ENCODE measurements at places on chromosomes 1 and 21.
A peak's percentile ranks its signal among the peaks of the same experiment; 100 is the strongest.

DNA sequence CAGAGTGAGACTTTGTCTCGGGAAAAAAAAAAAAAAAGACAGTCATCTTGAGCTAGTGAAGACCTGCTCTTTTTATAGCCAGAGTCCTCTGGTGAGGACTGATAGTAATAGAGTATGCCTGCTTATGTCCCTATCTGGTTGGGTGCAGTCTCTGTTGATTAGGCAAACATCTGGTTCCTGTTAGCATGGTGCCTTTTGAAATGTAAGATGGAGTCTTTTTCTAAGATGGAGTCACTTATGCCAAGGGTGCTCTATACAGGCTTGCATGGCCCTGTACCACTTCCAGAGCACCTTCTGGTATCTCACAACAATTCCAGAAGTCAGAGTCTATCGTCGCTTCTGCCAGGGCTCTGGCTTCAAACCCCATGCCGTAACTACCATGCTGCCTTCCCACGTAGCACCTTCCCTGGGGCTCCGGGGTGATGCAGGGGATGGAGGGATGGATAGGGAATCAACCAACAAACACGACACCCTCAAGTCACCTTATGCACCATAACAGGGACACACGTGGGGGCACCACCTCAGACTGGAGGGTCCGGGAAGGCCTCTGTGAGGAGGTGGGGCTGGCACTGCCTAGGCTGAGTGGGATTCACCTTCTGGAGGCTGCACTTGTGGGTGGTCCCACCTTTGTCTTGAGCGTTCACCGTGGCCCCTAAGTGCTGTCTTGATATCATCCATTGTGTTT lies 11.6 kb upstream of the PADI6 start:
- DNase-seq, result no peak

GRCh38 chr1:197156692-197157091 lies 10.2 kb upstream of the ASPM start:
- DNase-seq, result no peak

- DNase-seq, result no peak
Measured at GRCh38 chr1:201419256-201419655, 2.3 kb downstream of the TNNI1 start.

DNA sequence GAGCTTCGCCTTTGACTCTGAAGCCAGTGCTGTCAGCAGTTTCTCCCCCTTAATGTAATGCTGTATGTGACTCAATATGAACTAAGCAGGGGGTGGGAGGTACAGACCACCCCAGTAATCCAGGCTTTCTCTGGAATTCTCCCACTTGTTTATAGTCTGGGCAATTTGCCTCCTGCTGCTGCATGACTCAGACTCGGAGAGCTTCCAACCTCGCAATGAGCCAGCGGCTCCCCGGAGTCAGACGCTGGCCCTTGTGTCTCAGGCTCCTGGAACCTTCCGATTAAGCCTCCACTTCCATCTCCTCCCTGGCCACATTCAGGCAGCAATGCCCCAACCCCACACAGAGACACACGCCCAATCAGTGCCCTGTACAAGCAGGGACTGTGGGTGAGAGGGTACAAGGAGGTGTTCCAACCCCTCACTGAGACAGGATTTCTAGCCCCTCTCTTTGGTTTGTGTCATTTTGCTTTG lies 471.7 kb upstream of the VAMP3 start:
- DNase-seq, result no peak

GRCh38 chr1:27583479-27583878 lies 20.5 kb downstream of the AHDC1 start:
- no peak for DNase-seq

DNA sequence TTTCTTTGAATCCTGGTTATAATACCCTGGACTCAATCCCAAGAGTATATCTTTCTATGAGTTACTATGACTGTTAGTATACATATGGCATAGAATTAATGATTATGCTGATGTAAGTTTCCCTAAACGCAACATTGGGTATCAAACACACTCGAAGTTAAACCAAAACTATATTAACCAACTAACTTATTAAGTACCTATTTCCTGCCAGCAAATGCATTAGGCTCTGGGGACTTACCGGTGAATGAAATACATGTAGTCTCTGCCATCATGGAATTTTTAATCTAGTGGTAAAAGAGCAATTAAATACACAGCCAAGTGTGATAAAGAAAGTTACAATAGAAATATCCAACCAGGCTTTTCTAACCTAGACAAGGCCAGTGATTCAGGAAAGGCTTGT lies 193.6 kb upstream of the ADGRL2 start:
- DNase-seq, result no peak

- peak; percentile 43 for DNase-seq
Measured at GRCh38 chr21:34129039-34129891, 55.9 kb downstream of the MRPS6 start.

DNA sequence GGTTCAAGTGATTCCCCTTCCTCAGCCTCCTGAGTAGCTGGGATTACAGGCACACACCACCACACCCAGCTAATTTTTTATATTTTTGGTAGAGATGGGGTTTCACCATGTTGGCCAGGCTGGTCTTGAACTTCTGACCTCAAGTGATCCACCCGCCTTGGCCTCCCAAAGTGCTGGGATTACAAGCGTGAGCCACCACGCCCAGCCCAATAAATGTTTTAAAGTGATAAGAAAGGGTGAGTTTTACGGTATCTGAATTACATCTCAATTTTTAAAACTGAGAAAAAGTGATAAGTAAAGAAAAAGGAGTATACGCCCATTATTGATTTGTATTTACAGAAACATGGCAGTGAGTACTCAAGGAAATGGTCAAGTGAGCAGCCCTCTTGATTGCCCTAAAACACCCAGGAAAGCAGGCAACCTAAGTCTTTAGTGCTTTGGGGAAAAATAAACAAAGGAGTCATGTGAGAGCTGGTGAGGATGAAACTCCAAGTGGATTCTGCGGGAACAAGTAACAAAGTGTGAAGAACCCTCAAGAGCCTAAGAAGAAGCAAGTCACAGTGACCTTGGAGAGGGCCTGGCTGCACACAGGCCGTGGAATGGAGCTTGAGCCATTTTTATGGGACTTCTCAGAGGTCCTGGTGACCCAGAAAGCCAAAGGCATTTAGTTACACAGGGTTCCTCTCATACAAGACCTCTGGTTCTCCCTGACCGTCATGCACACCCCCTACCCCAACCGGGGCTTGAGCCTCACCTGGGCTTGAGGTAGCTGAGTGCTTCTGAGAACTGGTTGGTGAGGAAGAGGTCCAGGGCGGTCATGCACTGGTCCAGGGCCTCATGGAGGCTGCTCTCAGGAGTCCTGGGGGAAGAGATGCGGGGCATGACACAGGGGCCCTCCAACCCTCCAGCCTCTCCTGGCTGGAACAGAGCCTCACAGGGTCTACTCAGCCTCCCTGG lies 9.1 kb downstream of the TTC39A start:
- no peak for DNase-seq

DNA sequence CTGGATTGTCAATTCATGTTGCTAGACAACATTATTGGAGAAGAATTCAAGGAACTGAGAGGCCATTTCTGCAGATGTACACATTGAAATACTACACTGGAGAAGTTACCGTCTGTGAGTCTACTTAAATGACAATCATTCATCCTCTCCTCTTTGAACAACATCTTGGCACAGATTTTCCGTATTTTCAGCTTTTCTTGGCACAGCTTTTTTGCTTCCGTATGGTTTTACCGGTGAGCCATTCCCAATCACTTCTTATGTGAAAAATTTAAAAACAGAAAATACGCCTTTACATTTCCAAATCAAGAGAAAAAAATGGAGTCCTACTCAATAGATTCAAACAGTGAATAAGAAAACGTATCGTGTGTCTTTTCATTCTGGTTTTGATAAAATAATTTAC lies 1493.7 kb downstream of the AMY1C start:
- DNase-seq, result no peak

- no peak for DNase-seq
Measured at GRCh38 chr1:17642169-17642568, 102.7 kb downstream of the ARHGEF10L start.

DNA sequence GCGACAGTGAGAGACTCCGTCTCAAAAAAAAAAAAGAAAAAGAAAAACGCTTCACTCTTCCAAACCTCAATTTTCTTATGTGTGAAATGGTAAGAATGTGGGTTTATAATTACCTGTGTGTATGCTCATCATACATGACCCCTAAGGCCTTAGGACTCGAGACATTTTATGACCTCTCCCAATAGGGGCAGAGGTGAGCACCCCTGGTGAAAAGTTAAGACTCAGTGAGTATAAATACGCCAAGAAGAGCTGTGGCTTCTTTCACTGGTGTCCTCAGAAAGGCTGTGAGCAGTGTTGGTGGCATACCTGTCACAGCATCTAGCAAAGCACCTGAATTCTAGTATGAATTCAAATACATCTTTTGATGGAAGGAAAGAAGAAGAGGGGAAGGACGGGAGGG lies 7.8 kb upstream of the FCMR start:
- no peak for DNase-seq

- DNase-seq, result no peak
Measured at GRCh38 chr21:28250946-28251345, 741.7 kb downstream of the LTN1 start.

GRCh38 chr1:36134031-36134430 lies 9.0 kb upstream of the COL8A2 start:
- no peak for DNase-seq

DNA sequence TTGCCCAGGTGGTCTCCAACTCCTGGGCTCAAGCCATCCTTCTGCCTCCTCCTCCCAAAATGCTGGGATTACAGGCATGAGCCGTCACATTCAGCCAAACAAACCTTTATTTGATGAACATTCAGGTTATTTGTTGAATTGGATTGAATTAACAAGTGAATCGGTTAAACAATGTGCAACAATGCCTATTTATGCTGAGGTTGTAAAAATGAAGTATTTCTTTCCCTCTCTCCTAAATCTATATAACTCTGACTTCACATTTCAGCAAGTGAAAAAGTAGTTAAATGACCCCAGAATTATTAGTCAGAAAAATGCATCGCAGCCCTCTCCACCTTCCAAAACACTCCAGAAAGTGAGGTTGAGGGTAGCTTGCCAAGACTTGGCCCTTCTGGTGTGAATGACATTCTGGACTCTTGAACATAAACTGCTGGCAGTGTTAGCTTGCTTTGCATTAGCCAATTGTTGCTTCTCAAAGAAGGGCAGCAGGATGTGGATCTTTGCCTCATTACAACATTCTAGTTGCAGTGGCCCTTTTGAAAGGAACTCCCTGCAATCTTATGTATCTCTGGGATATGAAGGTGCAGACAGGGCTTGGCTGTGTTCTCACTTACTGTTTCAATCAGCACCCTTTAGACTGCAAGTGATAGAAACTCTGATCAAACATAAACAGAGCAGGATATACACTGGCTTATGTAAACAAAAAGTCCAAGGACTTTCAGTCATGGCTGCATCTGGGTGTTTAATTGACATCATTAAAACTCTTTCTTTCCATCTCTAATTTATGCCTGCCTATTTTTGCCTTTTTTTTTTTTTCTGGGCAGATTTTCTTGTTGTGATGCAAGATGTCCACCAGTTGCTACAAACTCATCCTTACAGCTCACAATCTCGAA lies 22.4 kb downstream of the EDN2 start:
- no peak for DNase-seq

DNA sequence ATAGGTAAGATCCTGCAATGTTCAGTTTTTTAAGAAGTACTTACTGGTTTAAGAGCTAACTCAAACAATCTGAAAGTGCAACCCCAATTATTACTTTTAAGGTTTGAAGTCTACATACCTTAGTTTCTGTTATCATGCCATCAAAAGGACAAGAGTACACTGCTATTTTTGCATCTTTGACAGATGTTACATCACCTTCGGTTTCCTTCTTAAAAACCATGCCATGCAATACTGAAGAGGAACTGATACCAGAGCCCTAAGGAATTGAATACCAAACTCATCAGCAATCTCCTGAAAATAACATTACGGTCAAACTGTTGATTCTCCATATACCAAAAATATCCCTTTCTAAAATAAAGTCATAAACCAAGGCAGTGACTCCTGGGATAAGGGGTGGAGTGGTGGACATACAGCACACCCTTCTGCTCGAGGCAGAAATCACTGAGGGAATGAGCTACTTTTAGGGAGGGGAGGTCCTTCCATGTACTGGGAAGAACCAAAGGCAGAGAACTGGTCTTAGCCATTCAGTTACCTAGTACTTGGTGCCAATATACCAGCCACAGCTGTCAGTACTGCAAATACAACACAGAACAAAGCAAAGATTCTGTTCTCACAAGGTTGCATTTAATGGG lies 8.5 kb downstream of the CCT8 start:
- DNase-seq, result no peak

DNA sequence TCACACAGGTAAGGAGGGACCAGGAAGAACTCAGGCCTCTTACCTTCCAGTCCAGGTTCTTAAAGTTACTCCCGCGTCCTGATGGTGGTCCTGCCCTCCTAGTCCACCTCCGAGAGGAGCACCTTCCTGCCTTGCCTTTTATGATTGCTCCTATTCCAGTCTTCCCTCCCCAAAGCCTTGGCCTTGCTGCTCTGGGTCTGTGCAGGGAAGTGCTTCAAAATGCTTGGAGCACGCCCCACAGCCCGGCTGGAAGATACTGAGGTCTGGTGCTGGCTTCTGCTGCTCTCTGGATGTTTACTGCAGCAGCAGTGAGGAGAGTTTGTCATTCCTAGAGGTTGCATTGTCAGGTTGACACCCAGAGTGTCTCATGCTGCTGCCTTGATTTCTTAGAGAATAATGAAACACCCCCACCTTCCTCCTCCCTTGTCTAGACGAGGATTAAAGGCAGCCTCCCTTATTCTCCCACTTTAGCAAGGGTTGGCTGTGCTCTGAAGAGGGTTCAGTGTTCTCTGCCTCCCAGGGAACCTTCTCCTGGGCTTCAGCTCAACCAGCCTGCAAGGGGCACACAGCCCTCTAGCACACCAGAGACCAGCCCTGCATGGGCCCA lies 142.2 kb upstream of the CACNA1E start:
- no peak for DNase-seq

- DNase-seq, result no peak
Measured at GRCh38 chr1:107648071-107648470, 316.9 kb downstream of the VAV3 start.

- DNase-seq, result no peak
Measured at GRCh38 chr1:192983349-192983980, 75.7 kb downstream of the UCHL5 start.

DNA sequence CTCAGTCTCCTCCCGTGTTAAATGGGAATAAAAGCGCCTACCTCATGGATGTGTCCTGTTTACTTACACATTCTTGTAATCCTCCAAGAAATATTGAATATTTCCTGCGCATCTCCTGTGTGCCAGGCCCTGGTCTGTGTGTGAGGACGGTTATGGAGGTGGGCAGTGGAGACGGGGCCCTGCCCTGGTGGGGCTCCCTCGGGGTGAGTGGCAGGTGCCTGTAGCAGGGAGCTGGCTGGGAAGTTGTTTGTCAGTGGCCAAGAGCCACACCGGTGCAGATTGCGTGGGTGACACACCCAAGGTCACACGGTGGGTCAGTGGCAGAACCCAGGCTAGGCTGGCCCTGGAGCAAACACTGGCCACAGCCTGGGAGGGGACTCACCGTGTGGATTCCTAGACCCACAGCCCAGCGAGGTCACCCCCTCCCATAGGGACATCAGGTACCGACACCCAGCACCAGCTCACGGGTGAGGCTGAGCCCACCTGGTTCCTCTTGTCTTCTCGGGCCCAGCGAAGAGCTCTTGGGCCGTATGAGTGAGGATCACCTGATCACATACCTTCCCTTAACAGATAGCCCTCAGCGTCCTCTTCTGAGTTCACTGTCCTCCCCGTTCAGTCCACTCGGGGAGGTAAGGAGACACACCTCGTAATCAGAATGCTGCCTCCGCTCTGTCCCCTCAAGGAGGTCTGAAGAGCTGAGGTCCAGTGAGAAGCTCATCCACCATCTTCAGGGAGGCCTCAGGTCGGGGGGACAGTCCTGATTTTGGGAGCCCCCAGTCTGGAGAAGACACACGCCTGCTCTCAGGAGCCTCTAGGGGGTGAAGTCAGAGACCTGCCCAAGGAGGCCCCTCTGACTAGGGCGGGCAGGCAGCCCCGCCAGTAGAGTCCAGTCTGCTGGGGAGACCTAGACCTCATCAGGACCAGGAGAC lies 349.6 kb downstream of the MATN1 start:
- DNase-seq, result no peak

All from activated T-cell treated with anti-CD3 and anti-CD28 coated beads for 4 hours (primary cell).